ENCODE measurements at places on chromosomes 16 and 17.

GRCh38 chr16:84617791-84618580 is at the start of gene COTL1:
TSS of gene COTL1 (minus strand) at chr16:84618078. CDS start at chr16:84617914, 164 bp downstream.
- DNase-seq, result peak; percentile 98

DNA sequence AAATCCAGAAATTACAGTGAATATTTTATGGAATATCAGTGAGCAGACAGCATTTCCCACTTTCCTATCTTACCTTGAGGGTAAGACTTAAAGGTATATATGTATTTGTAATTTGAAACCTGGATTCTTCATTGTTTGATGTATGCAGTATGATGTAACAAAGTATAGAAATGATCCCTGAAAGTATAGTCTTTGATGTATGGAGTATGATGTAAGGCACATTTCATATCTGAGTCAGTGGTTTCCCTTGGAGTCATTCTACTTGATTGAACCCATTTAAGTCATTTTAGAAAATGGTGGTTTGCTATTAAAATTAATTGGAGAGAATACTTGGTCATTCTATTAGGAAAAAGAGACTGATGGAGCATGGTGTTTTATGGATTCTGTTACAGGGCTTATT is 10.1 kb downstream of the AMZ2 start:
- no peak for DNase-seq

DNA sequence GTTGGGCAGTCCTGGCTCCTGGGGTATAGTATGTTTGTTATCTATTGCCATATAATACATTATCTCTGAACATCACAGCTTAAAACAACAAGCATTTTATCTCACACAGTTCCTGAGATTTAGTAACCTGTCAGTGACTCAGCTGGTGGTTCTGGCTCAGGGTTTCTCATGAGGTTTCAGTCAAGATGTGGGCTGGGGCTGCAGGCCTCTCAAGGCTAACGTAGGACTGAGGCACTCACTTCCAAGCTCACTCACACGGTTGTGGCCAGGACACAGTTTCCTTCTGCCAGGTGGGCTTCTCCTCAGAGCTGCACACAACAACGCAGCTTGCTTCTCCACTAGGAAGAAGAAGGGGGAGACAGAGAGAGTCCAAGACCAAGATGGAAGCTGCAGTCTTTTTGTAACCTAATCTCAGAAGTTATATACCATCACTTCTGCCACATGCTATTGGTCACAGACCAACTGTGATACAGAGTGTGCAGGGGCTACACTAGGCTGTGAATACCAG is 10.3 kb upstream of the MED13 start:
- peak; percentile 46 for DNase-seq

GRCh38 chr17:7839876-7840261 is 5.9 kb downstream of the KDM6B start:
- DNase-seq, result no peak

- no peak for DNase-seq
Observed at GRCh38 chr17:57751348-57751971, 6.4 kb upstream of the CCDC182 start.

GRCh38 chr16:66357523-66357928 is 9.0 kb upstream of the CDH5 start:
- no peak for DNase-seq

DNA sequence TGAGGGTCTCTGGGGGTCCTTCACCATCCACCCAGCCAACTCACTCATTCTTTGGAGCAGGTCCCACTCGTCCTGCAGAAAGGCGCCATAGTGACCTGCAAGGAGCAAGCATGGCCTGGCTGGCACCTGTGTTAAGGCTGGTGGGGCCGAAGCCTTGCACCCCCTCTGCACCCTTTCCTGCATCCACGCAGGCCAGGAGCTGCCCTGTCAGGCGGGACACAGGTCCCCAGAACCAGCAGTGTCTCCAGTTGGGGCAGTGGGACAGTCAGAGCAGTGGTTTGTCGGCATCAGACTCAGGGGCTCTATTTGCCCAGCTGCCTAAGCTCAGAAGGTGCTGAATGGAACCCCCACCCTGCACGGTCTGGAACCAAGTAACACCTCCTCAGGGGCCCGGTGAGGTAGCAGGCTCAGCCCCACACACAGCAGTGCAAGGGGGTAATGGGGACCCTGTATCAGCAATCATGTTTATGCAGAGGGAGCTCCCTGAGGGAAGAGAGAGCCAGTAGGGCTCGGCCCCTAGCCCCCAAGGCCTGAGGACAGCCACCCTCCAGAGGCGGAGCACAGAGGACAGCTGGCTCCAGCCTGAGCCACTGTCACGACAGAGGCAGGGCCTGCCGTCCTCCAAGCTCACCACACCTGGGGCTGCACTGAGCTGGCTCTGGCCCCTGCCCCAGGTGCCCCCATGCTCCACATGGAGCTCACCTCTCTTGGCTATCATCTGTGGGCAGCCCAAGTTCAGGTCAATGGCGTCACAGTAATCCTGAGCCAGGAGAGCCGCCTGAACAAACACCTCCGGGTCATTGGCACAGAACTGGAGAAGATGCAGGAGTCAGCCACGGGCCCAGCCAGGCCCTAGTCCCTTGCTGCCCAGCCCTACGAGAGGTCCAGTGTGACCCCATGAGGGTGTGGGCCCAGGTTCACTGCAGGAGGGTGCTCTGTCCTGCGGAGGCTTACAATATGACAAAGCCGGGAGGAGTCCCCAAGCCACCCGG is 1.9 kb downstream of the DUS1L start:
- DNase-seq, result no peak

DNA sequence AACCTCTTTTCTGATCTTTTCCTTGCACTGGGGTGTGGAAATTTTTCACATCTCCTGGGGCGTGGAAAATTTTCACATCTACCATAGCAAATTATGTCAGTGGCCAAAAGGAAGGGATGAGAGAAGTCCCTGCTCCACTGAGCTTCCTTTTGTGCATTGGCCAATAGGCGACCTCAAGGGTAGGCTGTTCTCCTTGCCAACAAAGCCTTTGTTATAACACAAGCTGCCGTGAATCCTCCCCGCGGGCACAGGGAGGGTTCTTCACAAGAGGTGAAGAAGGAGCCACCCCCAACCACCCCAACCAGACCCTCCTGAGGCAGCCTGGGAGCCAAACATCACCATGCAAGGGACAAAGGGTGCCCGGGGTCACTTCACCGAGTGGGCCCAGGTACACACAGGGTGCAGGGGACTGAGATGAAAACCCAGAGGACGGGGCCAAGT is 6.5 kb downstream of the SLC5A11 start:
- DNase-seq, result no peak

DNA sequence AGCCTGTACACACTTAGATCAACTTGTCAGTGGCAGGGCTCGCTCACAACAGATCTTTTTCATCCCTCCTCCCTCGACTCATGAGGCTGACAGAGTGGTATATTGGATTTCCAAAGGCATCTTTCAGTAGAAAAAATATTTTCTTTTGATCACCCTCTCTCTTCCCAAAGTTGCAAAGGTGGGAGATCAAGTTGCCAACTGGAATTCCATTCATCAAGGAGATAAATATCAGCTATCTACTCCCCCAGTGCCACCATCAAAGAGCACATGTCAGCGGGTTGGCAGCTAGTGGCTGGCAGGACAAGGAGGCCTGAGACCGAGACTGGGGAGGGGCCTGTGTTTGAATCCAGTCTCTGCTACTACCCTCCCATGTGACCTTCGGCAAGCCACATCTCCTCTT is 539.7 kb upstream of the CDH11 start:
- DNase-seq, result no peak

GRCh38 chr17:81991684-81992305 is 14.4 kb downstream of the ASPSCR1 start:
- peak; percentile 90 for DNase-seq

DNA sequence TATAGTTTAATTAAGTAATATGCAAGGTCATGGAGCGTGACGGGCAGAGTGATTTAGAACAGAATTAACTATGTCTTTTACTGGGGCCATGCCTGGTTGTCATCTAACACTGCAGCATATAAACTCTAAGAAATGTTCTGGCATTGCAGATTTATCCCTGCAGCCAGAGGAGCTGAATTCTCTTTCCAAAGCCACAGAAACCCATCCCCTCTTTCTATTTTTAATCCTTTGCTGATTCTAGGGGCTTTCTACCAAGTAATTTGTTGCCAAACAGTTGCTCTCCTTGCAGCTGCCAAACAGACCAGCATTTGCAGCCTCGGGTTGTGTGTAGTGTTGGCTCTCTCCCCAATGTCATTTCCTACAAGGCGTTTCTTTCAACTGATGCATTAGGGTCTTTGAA is 243.2 kb upstream of the MON1B start:
- DNase-seq, result no peak

- DNase-seq, result no peak
Observed at GRCh38 chr16:56202036-56202435, 10.7 kb downstream of the GNAO1 start.

DNA sequence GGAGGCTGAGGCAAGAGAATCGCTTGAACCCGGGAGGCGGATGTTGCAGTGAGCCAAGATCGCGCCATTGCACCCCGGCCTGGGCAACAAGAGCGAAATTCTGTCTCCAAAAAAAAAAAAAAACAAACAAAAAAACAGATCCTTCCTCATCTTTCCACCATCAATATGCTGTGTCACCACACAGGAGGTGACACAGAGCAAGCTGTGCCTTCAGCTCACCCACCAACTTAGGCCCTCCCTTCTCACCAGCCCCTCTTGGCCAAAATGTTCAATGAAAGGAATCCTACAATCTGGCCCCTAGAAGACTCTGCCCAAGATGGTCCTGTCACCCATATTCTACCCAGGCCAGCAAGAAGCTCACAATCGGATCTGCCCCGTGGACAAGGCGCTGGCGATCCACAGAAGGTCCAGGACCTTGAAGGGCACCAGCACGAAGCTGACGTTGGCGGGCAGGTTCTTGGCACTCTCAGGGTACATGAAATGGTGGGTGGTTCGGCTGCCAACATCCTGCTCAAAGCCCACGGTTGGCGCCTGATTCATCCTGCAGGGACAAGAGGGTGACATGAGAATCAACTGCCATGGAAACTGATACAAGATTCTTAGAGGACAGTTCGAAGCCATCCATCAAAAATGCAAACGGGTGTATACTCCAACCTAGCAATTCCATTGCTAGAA is 41.4 kb downstream of the DDX19A start:
- no peak for DNase-seq

DNA sequence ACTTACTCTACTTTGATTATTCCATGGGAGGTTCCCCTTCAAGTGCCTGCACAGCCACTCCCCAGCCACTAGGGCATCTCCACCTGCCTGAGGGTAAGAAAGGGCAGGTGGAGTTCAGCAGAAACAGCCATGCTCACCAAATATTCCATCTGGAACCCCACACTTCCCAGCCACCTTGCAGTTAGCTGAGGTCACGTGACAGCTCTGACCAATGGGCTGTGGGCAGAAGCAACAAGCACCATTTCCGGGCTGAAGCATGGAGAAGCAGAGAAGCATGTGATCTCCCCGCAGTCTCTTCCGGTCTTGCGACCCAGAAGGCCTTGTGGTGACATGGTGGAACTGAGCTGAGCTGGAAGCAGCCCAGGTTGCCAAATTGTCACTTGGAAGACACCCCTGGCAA is 108.6 kb downstream of the CCT6B start:
- DNase-seq, result no peak

DNA sequence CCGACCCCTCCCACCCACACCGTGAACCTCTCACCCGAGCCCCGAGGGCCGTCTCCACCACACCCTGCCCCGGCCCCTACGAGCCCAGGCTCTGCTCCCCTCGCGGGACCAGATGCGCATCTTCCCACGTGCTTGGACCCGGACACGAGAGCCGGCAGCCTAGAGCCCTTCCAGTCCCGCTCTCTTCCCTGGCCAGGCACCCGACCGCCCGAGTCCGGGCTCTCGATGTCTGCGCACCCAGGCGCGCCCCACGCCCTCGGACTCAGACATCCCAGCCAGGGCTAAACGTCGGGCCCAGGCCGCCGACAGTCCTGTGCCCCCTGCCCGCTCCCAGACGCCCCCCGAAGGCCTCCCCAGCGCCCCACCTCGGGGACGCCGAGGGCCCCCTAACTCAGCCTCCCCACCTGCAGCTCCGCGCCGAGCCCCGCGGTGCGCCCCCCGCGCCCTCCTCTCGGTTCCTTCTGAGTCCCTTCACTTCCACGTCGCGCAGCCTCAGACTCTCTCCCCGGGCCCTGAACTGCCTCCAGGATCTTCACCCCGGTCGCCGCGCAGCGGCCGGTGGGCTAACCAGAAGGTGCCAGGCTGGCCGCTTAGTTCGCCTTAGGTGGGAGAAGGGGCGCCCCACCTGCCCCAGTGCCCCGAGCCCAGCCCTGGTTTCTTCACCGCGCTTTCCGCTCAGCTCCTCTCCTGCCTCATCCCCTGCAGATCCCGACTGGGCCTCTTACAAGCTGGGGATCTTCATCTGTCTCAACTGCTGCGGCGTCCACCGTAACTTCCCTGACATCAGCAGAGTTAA is 688 bp downstream of the ADAP2 start:
- no peak for DNase-seq

- no peak for DNase-seq
Observed at GRCh38 chr17:45132320-45132571, at the start of gene PLCD3. TSS of gene PLCD3 (minus strand) at chr17:45132515. CDS start at chr17:45132410, 105 bp downstream.

- no peak for DNase-seq
Observed at GRCh38 chr16:19846436-19846835, 38.2 kb downstream of the GPRC5B start.

DNA sequence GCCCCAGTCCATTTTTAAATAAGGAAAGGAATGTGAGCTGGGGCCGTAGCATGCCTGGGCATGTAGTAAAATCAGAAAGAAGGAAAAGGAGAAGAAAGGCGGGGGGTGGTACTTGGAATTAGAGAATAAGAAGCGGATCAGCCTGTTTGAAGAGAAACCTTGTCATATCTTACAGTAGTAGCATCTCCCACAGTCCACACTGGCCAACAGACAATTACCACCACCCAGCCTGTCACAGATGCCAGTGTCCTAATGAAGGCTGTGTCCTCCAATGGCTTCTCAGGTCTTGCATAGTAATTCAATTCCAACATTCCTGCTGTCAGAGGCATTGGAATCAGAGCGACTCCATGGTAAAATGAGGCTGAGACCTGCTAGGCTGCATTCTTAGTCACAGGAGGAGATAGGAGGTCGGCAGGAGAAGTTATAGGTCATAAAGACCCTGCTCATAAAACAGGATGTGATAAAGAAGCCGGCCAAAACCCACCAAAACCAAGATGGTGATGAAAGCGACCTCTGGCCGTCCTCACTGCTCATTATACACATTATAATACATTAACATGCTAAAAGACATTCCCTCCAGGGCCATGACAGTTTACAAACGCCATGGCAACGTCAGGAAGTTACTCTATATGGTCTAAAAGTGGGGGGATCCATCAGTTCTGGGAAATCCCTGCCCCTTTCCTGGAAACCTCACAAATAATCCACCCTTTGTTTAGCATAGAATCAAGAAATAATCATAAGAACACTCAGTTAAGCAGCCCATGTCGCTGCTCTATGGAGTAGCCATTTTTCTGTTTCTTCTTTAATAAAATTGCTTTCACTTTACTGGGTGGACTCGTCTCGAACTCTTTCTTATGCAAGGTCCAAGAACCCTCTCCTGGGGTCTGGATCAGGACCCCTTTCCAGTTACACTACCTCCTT is 9.6 kb upstream of the AKAP10 start:
- DNase-seq, result peak; percentile 86

GRCh38 chr16:88530858-88531203 is 39.4 kb upstream of the ZC3H18 start:
- DNase-seq, result no peak

DNA sequence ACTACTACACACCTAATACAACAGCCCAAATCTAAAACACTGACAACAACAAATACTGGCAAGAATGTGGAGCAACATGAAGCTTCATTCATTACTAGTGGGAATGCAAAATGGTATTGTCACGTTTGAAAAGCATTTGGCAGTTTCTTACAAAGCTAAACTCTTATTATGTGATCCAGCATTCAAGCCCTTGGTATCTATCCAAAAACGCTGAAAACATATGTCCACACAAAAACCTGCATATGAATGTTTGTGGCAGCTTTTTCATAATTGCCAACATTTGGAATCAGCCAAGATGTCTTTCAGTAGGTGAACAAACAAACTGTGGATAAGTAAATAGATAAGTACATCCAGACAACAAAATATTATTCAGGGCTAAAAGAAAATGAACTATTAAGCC is 501.1 kb upstream of the KIF2B start:
- DNase-seq, result no peak

Measured in islet precursor cell (in vitro differentiated cells).